ENCODE measurements at places on chromosomes 7 and 10. TPM values are rescaled to one million over a fixed set of nuclear protein-coding genes. Genes with fewer than 3 reads are reported as not detected.

MEIG1 gene
- total RNA-seq: 2.5 TPM

SDK1 gene
- total RNA-seq: 0.37 TPM

AVPI1 gene
- total RNA-seq: 57.9 TPM

ITPRIP gene
- total RNA-seq: 66.7 TPM

TMEM26 gene
- total RNA-seq: 0.08 TPM

All from A549 treated with RU486 at 1 μM for 4 hours (cell line).